ENCODE measurements at places on chromosomes 11 and 22.
A peak's percentile ranks its signal among the peaks of the same experiment; 100 is the strongest.

DNA sequence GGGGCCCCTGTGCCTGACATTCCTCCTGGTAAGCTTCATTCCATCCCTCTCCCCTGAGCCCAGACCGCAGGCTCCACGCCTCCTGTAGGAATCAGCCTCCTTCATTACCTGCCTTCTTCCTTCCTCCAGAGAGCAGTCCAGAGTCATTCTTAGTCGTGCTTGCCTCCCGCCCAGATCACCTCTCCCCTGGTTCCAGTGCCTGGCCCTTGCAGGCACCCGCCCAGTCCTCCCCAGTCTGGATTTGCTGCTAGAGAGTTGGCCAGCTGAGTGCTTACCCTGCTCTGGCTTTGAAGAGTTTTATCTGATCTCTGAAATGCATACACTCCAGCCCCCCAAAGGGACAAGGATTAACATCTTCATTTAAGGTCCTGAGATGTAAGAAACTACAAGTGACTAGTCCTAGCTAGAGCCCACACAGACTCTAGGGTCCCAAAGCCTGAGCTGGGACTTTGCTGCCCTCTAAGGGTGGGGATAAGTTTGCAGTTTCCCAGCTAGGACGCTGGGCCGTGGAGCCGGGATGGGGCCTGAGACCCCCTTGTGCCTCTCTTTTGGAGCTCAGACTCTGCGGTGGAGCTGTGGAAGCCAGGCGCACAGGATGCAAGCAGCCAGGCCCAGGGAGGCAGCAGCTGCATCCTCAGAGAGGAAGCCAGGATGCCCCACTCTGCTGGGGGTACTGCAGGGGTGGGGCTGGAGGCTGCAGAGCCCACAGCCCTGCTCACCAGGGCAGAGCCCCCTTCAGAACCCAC lies 1.6 kb downstream of the NR1H3 start:
- peak; percentile 32 for DNase-seq

GRCh38 chr11:824942-825341 lies 2.8 kb upstream of the CRACR2B start:
- no peak for DNase-seq

DNA sequence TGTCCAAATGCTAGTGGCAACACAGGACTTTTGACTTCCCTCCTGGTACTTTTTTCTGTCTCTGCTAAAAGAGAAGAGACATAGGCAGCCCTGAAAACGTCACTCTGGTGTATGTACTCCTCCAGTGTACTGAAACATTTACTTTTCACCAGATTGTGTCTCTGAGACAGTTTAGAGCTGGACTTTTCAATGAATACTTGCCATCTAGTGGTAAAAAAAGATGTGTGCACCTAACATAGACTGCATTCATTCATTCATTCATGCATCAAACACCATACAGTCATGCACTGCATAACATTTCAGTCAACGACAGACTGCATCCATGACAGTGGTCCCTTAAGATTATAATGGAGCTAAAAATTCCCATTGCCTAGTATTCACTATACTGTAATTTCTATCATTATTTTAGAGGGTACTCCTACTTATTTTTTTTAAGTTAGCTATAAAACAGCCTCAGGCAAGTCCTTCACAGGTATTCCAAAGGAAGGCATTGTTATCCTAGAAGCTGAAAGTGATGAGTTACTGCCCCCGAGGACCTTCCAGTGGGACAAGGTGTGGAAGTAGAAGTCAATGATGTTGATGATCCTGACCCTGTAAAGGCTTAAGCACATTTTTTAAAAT lies 186.2 kb downstream of the SPON1 start:
- no peak for DNase-seq

DNA sequence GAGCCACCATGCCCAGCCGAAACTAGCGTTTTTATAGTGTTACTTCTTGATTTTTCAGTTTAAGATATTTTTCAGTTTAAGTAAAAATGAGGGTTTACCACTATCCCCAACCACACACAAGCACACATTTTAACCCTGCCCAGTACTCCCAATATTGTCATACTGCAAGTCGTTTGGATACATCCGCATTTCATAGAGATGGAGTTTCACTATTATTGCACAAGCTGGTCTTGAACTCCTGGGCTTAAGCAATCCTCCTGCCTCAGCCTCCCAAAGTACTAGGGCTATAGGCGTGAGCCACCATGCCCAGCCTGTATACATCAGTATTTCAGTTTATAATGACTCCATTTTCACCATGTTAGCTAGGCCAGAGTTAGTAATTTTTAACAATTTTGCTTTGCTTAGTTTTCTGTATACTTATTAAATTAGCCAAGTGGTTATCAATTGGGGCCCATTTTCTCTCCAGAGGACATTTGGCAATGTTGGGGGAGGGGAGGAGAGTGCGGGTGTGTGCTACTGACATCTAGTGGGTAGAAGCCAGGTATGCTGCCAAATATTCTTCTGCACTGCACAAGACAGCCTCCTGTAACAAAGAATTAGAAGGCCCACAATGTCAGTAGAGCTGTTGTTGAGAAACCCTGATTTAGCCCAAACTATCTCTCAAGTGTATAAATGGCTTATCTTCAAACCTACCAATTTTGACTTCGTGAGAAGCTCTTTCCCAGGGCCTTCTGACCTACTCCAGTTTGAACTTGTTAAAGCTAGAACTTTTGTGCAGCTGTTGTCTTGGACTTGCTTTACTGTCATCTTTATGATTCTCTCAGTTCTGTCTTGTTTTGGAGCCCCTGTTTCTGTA lies 7.3 kb downstream of the USP47 start:
- DNase-seq = peak; percentile 57

DNA sequence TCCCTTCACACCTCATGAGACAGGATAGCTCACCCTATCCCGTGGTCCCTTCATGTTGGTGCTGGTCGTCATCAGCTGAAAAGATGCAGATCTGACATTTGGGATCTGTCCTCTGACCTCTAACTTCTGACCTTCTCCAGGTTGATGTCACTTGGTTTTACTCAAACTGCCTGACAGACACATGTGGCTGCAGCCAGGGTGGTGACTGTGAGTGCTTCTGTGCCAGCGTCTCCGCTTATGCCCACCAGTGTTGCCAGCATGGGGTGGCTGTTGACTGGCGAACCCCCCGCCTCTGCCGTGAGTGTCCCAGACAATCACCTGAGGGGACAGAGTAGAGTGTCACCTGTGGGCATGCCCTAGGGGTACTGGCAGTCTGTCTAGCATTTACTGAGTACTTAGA lies 49.7 kb downstream of the OTOG start:
- DNase-seq = peak; percentile 6

DNA sequence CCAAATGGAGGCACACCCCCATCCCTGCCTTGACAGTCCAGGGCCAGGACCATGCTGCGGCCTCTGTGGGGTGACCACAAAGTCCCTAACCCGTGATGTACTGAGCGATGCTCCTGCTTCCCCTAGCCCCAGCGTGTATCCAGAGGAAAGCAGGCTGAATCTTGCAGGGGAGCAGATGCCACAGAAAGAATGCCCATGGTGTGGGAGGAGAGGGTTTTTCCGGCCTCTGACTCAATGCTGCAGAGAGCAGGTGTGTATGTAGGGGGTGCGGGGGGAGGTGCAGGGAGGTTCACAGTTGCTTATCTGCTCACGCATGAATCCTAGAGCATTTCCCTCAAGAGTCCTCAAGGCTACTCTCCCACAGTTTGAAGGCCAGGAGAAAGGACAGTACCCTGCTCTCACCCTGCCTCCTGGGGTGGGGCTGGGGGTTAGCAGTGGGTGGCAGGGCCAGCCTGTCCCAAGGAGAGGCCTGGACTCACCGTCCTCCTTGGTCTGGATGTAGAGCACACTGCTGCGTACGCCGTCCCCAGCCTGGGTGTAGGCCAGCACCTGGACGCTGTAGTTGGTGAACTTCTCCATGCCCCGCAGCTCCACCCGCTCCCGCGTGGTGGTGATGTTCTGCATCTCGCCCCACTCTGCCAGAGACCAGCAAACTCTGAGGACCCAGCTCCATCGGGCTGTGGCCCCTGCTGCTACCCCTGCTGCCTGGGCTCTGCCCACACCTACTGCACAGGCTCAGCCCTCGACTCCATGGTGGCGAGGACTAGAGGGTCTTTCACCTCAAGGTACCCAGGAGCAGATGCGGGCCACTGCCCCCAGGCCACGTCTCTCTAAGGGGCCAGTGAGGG lies 130.8 kb downstream of the CEP164 start:
- DNase-seq = no peak

DNA sequence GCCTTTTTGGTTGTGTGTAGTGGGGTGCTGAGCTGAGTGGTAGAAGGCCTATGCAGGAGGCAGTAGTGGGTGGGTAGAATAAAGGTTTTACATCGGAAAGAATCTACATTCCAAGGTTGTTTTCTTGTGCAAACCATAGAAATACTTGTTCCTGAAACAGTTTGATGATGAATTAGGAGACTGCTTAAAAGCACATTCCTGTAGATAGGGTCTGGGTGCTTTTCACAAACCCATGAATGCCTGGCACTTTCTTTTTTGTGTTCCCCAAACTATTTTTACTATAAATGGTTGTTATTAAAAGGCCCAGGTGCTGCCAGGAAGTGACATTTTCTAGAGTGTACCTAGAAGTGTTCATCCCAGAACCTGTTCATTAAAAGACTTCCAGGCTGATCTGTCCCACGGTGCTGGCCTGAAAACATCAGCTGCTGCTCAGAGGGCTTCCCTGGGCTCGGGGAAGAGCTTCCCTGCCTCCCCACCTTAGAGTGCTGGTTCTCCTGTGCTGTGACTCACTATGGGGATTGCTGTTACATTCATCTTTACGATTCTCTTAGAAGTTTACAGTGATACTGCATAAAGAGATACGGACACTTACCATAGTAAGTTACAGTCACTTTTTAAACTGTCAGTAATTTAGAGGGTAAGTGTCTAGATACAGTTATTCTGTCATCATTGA lies 27.9 kb downstream of the PPFIA1 start:
- DNase-seq = no peak
